Effector memory CD4-positive, alpha-beta T cell (primary cell): ENCODE measurements at places on chromosomes 13 and 19.

DNA sequence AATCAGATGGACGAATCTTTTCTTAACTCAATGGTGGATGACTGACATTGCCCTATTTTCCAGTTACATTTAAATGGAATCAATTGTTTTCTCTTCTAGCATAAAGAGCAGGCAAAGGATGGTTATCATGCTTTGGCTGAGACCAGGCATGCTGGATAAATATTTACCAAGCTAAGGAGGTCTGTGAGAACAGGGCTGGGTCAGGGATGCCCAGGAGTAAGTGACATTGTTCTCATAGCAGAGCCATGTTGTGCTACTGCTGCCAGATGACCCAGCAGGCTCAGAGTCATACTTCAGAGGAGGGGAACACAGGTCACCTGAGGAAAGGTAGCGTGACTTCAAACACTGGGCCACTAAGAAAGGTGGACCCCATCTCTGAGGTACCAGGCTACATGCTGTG lies 116.0 kb upstream of the RNF113B start:
- no peak for DNase-seq

GRCh38 chr13:112172017-112172416 lies 105.1 kb downstream of the SOX1 start:
- no peak for DNase-seq

DNA sequence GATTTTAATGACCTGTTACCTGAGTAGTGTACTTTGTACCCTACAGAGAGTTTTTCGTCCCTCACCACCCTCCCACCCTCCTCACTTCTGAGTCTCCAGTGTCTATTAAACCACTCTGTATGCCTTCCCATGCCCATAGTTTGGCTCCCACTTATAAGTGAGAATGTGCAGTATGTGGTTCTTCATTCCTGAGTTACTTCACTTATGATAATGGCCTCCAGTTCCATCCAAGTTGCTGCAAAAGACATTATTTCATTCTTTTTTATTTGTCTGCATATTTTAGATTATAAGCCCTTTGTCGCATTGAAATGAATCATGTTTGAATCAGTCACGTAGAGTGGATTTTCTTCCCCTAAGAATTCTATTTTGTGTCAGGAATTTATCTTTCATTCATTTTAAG lies 12.2 kb upstream of the HTR2A start:
- DNase-seq: no peak

DNA sequence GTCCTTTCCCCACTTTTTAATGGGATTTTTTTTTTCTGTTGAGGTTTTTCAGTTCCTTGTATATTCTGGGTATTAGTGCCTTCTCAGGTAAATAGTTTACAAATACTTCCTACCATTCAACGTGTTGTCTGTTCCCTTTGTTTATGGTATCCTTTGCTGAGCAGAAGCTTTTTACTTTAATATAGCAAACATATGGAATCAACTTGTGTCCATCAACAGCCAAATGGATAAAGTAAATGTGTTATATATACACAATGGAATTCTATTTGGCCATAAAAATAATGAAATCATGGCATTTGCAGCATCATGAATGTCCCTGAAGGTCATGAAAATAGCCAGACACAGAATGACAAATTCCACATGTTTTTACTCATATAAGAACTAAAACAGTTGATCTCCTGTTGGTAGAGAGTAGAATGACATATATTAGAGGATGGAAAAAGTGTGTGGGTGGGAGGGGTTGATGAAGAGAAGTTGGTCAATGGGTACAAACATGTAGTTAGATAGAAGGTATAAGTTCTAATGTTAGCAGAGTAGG lies 500.8 kb downstream of the SLITRK6 start:
- no peak for DNase-seq

DNA sequence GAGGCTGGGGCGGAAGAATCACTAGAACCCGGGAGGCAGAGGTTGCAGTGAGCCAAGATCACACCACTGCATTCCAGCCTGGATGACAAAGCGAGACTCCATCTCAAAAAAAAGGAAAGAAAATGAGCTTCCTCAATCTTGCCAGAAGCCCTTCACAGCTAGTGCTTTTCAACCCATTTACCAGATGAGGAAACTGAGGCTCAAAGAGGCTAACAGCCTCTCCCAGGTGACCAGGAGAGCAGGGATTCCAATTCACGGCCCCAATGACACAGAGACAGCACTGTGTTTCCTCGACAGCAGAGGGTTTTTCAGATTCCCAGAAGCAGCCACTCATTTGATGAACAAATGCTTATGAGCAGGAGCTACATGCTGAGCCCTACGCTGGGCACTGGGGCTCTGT lies 3.2 kb downstream of the UPK1A start:
- DNase-seq: no peak

DNA sequence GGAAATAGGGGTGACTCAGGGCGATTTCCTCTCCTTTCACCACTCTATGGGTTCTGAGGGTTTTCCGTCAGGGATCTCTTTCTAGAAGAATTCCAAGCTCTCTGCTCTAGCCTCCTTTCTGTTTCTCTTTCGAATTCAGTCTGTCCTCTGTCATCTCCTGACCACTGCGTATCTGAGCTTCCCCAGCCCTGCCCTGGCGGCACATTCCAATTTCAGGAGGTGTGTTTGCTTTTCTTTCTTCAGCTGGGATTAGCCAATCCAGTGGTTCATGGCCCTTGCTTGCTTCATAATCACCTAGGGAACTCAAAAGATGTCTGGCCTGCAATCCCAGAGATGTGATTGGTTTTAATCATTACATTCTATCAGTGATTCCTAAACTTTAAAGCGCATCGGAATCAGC lies 9.4 kb downstream of the IFNL2 start:
- no peak for DNase-seq

GRCh38 chr13:43910856-43911255 lies 31.2 kb downstream of the LACC1 start:
- no peak for DNase-seq

DNA sequence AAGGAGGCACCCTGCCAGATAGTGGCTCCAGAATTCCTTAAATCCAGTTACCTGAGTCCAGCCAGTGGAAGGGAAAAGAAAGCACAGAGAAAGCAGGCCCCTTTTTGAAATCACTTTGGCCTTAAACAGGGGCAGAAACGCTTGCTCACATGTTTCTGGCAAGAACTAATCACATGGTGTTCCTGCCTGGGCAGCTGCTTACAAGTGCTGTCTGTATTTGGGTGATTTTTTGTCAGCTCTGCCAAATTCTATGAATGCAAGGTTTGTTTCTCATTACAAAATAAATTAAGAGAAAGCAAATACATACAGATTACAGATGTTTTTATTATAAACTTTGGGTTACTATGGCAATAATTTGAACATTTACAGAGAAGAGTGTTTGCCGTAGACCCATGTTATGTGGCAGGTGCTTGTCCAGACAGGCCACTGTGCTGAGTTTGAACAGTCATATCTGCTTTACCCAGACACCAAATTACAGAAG lies 1237.8 kb downstream of the SLITRK5 start:
- DNase-seq: no peak

DNA sequence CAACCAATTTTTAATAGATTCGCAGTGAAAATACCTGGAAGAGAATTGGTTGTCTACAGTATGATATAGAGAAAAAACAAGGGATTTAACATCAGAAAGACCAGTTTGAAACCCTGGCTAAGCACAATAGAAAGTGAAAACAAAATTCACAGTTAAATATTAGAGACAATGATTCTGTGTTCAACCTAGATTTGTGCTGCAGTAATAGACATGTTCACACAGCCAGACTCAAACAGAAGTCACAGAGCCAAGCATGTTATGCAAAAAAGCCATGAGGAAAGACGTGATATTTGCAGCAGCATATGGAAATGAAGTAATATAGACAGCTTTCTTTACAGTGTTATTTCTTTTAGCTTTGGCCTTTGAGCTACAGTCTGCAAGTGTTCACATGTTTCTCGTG lies 48.1 kb downstream of the SCEL start:
- no peak for DNase-seq

DNA sequence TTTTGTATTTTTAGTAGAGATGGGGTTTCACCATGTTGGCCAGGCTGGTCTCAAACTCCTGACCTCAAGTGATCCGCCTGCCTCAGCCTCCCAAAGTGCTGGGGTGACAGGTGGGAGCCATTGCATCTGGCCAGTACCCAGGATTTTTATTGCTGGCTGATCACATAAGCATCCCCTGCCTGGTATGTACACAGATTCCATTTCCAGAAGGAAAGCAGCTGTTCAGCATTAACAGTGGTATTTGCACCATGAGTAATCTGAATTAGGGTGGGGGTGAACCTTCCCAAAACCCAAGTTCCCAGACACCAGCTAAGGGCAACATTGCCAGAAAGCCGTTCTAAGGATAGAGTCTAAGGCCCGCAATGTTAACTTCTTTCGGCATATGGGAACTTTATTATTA lies 7.3 kb downstream of the ZNF555 start:
- no peak for DNase-seq

GRCh38 chr19:48645620-48646000 lies 377 bp downstream of the CA11 start:
- DNase-seq: no peak

DNA sequence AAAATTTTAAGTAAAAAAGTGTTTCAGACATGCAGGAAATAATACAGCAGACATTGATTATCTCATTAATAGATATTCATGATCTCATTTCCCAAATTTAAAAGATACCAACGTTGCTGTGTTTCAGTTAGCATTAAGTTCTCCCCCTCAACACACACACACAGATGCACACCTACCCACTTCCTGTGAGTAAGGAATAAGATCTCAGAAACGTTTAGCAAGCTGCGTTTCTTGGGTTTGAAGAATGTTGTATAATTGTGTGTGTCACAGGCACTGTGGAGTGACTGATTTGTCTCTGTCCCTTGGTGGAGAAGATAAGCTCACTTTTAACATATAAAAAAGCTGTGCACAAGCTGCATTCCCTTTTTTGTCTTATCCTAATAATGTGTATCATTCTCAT lies 196.8 kb downstream of the PDS5B start:
- no peak for DNase-seq

GRCh38 chr19:695352-695949 lies at the start of gene PRSS57:
Gene PRSS57, minus strand, starts transcription at chr19:695452. Its CDS starts 22 bp downstream, at chr19:695430.
- DNase-seq: no peak

- DNase-seq: no peak
These were observed 3.5 kb downstream of the JSRP1 start for GRCh38 chr19:2252797-2253105.

GRCh38 chr13:57653229-57653989 lies 21.9 kb downstream of the PCDH17 start:
- DNase-seq: no peak

DNA sequence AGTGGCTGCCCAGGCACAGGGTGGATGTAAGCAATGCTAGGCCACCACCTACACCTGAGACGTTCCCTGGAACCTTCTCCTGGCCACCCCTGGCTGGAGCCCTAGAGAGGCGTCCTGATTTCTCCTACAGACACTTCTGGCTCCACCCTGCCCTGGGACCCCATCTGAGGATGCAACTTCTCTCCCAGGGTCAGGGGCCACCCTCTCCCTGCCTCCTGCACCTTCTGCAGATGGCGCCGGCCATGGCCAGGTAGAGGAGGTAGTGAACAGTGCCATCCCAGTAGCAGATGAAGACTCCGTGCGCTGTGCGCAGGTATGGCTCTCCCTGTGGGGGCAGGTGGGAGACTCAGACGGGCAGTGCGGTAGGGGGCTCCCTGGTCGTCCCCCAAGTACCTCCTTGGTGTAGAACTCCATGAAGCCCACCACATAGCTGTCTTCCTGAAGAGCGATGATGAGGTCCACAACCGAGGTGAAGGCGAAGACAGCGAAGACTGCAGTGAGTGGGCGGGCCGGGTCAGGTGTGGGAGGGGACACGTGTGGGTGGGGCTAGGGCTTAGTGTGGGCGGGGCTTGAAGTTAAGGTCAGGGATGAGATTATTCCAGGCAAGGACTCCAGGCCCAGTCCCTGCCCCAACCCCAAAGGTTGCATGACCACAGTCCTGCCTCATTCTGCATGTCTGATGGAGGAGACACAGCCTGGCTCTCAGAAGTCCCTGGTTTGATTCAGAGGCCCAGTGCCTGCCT lies 3.0 kb downstream of the TM6SF2 start:
- DNase-seq: no peak

DNA sequence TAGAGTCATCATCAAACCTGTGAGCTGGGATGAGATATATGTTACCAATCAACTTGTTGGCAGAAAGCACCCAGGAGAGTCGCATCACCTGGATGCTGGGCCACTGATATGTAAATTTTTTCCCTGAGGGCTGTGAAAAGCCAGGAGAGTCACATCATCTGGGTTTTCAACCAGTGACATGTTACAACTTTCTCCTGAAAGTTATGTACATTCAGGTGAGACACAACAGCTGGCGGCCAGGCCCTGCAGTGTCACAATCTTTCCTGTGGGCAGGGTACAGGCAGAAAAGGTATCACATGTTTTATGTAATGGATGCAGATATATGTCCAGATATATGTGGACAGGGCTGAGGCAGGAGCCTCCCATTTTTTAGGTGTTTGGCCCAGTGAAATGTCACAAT lies 13.2 kb upstream of the ZNF724 start:
- no peak for DNase-seq

DNA sequence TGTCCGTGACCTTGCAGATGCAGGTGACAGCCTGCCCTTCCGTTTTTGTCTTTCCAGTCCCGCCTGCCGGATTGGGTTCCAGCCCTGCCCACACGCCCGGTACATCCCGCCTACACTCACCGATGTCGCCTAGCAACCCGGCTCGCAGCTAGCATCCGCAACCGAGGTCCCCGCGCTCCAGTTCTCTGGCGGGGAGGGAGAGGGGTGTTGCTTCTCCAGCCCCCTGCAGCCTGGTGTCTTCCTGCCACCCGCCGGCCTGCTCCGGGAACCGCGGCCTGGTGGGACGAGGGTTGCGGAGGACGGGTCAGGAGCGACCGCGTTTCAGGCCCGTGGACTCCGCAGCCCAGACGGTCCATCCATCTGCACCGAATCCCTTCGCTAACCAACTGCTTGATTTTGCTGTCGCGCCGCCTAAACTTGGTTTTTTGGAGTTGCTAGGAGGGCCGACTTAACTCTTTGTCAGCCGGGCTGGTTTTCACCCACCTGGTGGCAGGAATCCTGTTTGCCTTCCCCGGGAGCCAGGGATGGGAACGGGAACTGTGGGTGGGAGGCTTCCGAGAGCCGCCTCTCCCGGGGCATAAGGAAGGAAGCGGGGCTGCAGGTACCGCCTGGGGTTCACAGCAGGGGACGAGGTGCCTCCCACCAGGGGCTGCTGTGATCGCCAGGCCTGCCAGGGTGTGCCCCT lies 15.4 kb upstream of the MATK start:
- DNase-seq: peak; percentile 45

- DNase-seq: no peak
These were observed 10.3 kb downstream of the AKT2 start for GRCh38 chr19:40274585-40275544.

- no peak for DNase-seq
These were observed 402.3 kb downstream of the NDFIP2 start for GRCh38 chr13:79883216-79883615.

GRCh38 chr13:48412881-48413351 lies at the start of gene LPAR6:
Gene LPAR6, minus strand, starts transcription at chr13:48413113. Its CDS starts 690 bp downstream, at chr13:48412423.
- DNase-seq: no peak

- peak; percentile 13 for DNase-seq
These were observed 6.3 kb downstream of the ARGLU1 start for GRCh38 chr13:106561551-106562170.

DNA sequence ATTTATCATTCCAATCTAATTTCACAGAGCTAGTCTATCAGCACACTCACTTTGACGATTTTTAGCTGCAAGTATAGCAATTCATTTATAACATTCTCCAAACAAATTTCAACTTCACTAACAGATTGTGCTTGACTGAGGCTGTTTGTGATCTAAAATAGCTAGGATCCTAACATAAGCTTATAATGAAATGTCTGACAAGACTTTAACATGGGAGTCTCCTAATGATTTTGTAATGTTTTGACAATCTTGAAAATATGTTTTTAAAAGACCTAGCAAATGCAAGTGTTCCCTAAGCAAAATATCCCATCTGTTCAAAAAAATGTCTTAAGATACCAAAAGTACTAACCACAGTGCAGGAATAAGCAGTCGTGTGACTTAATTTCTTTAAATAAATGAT lies 889.5 kb upstream of the SPRY2 start:
- DNase-seq: no peak

- DNase-seq: no peak
These were observed 12.8 kb downstream of the BLOC1S3 start for GRCh38 chr19:45191375-45191774.
